ENCODE measurements at places on chromosomes 2 and 18.

GRCh38 chr18:7760967-7761948, 194.1 kb downstream of the PTPRM start:
- no peak for DNase-seq

GRCh38 chr2:161245671-161246070, 62.6 kb upstream of the PSMD14 start:
- no peak for DNase-seq

GRCh38 chr2:18057657-18058056, 179.2 kb downstream of the KCNS3 start:
- no peak for DNase-seq

GRCh38 chr18:3667255-3668137, 217.5 kb downstream of the TGIF1 start:
- DNase-seq, result no peak

- DNase-seq, result no peak
These were observed 503.9 kb downstream of the PID1 start for GRCh38 chr2:228767196-228767595.

DNA sequence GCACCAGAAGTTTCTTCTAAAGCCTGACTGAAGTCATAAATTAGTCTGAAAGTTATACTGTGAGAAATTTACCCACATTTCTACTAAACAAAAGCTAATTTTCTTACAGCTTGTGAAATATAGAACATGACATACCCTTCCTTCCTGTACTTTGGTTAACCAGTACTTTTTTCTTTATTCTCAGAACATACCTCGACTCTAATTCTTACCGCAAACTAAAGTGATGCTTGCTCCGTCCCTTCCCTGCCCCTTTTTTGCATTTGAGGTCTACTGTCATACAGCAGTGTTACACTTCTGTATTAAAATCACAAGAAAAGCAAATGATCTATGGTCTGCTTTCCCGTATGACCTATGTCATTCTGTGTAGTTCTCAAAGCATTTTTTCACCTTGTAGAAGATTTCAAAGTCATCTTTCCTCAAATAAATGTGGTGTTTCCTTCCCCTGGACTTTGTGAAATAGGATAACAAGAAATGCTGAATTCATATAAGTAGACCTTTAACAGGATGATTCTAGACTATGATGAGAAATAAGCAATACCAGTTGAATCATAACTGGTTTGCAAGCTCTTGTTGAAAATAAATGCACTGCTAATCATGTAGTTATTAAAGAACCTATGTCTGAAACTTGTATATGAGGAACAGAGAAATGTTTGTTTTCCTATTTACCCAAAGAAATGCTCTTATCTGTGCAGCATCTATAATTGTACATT, 30.4 kb downstream of the CYTIP start:
- no peak for DNase-seq

DNA sequence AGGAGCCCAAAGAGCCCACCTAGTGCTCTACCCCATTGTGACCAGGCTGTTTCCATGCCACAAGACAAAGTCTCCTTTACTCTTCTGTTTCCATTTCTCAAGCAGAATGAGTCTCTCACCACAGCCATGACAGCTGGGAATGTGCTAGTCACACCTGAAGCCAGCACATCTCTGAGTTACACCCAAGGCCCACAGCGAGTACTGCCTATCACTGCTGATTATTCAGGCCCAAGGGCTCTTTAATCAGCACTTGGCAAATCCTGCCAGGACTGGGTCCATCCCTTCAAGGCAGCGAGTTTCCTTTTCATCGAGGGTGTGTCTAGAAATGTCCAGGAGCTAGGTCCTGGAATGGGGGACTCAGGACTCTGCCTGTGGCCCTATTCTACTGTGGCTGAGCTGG, 14.6 kb upstream of the PPP1R1C start:
- DNase-seq, result no peak

DNA sequence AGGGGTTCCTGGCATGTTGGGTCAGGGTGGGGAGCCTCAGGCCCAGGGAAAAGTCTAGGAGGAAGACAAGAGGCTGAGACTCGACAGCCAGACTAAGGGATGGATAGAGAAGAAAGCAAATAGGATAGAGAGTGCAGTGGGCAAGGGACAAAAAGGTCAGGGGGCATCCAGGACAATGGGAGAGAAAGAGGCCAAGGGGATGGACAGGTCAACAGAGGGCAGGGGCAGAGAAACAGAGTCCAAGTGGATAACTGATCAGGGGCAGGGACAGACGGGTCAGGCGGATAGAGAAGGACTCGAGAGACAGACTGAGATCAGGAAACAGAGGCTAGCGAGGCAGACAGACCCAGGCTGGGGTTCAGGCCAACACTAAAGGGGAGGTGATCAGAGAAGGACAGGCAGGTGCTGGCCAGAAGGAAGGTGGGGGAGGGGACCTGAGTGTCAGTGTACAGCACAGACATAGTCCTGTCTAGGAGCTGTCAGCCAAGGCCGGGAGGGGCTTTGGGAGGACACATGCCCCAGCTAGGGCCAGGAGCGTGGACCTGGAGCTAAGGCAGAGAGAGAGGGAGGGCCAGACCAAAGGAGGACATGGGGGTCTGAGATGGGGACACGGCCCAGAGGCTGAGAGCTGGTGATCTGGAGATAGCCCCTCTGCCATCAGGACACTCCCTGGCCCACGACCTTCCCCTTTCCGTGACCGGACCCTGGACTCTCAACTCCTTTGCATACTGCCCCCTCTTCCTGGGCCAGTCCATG, 12.2 kb downstream of the ASIC4 start:
- no peak for DNase-seq

DNA sequence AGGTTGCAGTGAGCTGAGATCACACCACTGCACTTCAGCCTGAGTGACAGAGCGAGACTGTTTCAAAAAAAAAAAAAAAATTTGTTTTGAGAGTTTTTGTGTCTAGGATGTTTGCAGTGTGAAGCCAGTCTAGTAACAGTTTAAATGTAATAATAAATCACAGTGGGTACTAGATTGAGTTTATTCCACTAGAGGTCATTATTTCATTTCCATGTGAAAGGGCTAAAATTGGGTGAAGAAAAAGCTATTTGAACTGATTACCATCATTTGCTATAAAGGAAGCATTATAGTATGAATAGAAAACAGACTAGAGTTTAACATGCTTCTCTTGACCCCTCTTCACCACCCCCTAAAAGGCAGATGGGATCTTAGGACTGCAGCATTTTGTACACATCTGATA, 20.3 kb downstream of the SNRPD1 start:
- no peak for DNase-seq

GRCh38 chr2:203875471-203875870, 7.9 kb downstream of the CTLA4 start:
- no peak for DNase-seq

GRCh38 chr2:208036357-208036756, 11.0 kb upstream of the PLEKHM3 start:
- no peak for DNase-seq

- DNase-seq, result no peak
These were observed 645 bp downstream of the MIB1 start for GRCh38 chr18:21741312-21741561.

DNA sequence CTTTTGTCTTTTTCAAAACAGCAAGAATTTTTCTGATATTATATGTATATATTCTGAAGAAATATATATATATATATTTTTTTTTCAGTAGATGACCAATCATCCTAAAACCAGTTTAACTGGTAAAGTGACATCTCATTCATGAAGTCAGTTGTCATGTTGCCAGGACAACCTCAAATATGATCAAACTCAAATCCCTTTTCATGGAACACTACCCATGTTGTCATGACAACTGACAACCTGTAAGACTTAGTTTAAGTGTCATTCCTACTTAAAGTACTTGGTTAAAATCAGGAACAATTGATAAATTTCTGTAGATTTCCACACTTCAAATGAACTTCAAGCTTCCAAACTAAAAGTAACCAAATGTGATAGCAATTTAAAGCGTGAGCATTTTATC, 101.8 kb upstream of the ERBB4 start:
- DNase-seq, result no peak

DNA sequence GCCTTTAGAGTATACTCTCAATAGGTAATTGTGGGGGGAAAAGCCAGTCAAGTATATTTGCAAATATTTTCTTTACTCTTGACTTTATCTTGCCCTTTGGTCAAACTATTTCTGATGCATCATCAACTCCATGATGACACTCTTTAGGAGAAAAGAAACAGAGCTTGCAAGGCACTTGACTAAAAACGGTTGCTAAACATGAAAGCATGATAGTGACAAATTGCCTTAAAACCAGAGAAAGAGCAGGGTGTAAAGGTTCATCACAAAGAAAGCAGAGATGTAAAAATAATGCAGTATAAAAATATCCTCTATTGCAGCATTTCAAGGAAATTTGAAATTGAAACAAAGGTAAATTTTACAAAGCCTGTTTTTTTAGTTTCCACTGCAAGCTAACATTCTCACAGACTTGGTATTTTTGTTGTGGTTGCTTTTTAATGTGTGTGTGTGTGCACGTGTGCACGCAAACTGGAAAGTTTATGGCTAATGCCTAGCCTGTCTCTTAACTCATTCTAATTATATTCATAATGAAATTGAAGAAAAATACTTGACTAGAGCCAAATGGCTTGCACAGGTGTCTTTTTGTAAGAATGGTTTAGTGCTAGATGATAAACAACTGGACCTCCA, 503.6 kb downstream of the ARHGAP15 start:
- no peak for DNase-seq
